Hindlimb muscle (tissue), 1 donor: ENCODE measurements at places on chromosomes 12 and 14.

GRCh38 chr14:61889914-61890351 lies 127.7 kb downstream of the SNAPC1 start:
- no peak for DNase-seq

GRCh38 chr12:92412856-92413255 lies 267.2 kb upstream of the BTG1 start:
- DNase-seq: peak; percentile 36

- DNase-seq: no peak
Measured at GRCh38 chr14:35122696-35123387, 490 bp downstream of the PRORP start.

DNA sequence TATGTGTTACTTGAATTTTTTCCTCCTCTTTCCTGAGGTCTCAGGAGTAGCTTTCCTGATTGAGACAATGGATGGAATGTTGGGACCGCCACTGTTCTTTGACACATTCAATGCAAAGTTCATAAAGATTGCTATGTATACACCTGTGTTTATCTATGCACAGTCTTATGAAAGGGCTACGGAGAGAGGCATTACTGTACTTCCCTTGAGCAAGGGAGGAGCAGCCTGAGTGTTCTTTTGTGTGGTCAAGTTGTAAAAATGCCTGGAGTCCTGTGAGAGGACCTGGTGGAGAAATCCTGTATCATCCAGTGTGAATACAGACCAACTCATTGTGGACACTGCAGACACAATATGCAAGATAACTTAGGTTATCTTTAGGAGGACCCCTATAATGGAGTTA lies 1.2 kb downstream of the SRGAP1 start:
- DNase-seq: no peak

DNA sequence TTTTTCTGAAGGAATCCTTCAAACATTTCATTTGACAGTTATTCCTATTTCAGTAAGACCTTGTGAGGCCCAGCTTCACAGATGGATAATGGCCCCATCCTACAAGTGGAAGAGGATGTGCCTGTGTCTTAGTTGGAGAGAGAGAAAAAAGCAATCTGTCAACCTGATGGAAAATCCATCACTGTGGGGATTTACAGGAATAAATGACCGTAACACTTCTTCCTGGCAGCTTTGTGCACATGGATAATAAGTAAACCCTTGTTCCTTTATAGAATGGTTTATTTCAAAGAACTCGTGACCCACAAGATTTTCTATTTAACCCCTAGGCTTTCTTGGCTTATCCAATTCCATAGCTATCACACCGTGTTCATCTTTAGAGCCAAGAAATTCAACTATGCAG lies 121.4 kb upstream of the PCED1B start:
- DNase-seq: no peak

DNA sequence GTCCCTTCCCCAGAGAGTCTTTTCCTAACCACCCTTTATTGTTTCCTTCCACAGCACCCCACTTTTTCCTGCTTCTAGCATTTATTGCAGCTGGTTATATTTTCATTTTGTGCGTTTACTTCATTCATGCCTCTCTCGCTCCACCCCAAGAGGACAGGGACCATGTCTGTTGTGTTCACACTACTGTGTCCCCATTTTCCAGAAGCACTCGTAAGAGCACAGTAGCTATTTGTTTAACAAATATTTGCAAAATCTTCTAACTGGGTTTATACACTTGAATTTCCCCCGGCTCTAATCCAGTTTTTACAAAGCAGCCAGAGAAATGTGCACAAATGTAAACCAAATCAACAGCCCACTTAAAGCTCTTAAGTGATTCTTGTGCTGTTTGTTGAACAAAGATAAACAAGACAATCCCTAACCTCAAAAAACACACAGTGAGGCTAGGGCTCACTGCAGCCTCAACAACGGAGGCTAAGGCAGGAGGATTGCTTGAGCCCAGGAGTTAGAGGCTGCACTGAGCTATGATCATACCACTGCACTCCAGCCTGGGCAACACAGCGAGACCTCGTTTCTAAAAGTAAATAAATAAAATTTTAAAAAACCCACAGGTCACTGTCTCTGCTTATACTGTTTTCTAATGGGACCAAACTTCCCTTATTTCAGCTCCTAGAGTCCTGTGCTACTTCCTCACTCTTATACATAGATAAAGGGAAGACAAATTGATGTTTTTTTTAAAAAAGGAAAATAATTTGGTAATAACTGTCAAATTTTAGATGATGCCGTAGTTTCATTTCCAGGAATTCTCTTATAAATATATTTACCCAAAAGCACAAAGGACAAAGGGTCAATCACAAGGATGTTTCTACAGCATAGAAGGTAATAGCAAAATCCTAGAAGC lies 6.6 kb upstream of the ABCD4 start:
- DNase-seq: no peak

DNA sequence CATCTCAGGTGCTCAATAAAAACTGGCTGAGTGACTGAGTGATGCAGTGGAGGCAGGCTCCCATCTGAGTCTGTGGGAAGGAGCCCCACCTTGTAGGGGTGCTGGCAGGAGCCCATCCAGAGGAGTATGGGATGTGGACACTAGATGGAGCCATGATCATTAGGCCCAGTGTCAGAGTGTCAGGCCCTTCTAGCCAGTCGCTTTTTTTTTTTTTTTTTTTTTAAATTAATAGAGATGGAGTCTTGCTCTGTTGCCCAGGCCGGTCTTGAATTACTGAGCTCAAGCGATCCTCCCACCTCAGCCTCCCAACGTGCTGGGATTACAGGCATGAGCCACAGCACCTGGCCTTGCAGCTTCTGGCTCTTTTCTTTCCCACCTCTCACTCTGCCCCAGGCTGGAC lies 11.5 kb downstream of the RITA1 start:
- DNase-seq: peak; percentile 76

GRCh38 chr12:62724947-62725451 lies 210.0 kb downstream of the PPM1H start:
- DNase-seq: no peak

GRCh38 chr12:50467439-50467838 lies 37.3 kb upstream of the DIP2B start:
- DNase-seq: no peak

DNA sequence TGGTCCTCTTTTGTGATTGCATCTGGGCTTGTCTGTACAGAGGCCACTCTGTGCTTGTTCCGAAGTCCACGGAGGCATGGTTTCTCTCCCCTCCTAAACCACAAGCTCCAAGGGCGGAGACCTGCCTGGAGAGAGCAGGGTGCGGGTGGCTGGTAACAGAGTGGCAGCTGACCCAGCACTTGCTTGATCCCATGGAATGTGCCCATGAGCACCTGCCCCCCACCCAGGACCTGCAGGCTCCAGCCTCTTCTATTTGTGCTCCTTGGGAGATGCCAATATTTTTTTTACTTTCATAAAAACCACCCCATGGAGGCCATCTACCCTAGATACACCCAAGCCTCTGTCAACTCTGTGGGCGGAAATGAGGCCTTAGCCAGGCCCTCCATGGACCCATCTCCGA lies 104.7 kb downstream of the PRMT8 start:
- DNase-seq: no peak

GRCh38 chr12:109542014-109542413 lies 31.3 kb downstream of the MMAB start:
- DNase-seq: no peak

DNA sequence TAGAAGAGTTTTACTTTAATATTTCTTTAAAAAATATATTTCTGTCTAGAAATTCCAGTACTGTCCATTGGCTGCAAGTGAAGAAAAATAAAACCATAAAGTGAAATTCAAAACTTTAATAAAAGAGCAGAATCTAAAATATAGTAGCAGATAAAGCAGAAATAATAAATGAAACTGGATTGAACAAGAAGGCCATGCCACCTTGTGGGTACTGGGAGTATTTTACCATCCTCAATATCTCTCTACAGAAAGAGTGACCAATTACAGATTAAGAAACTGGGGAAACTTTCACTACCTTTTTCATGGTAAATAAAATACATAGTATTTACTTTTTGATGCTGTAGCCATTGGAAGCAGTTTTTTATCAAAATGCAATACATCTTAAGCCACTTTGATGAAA lies 220.5 kb downstream of the BCAT1 start:
- DNase-seq: no peak

DNA sequence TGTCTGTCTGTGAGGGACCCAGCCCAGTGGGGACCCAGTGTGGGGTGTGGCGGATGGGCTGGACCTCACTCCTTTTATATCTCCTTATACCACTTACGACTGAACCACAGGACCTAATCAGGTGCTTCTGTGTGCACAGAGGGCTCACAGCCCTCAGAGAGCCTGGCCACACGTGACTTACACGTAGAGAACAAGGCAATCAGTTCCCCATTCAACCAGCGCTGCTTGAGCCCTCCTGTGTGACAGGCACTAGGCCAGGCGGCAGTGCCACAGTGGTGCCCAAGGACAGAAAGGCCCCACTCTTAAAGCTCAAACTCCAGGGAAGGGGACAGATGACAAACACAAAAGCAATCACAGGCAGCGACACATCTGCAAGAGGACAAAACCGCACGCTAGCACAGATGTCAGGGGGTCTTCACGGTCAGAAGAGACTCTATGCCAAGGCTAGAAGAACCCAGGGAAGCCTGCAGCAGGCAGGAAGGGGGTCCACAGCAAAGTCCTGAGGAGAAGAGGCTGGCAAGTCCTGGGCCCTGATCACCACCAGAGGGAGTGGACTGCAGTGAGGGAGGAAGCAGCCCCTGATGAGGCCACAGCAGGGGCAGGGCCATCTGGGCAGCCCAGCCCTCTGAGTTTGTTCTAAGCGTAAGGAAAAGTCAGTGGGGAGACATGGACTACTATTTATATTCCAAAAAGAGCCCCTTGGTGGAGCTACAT lies 39.3 kb downstream of the SETD3 start:
- no peak for DNase-seq

DNA sequence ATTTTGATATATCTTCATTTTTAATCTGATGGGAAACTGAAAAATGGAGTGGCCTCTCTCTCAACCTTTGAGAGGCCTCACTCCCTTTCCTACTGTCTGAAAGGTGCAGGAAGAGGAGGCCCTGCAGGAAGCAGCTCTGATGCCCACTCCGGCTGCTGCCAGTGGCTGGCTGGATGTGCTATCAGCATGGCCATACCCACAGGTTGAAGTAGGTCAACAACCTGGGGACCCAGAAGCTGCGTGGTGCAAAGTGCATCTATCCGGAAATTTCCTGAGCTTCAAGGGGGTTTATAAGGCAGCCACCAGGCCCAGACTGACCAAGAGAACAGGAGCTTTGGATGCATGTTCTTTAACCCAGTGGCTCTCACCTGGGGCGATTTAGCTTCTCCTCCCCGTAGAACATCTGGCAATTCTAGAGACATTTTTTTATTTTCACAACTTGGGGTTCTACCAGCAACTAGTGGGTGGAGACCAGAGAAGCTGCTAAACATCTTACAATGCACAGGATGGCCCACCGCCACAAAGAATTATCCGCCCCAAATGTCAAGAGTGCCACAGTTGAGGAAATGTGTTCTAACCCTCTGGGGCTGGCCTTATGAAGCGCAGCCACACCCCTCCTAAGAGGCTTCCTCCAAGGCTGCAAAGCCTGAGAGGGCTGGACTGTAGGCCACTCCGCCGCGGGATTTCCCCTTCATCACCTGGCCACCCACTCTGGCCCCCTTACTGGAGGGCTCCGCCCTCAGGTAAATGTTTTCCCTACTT lies 8.2 kb upstream of the BATF start:
- DNase-seq: no peak

GRCh38 chr12:117437516-117438255 lies 76.3 kb upstream of the NOS1 start:
- DNase-seq: no peak

DNA sequence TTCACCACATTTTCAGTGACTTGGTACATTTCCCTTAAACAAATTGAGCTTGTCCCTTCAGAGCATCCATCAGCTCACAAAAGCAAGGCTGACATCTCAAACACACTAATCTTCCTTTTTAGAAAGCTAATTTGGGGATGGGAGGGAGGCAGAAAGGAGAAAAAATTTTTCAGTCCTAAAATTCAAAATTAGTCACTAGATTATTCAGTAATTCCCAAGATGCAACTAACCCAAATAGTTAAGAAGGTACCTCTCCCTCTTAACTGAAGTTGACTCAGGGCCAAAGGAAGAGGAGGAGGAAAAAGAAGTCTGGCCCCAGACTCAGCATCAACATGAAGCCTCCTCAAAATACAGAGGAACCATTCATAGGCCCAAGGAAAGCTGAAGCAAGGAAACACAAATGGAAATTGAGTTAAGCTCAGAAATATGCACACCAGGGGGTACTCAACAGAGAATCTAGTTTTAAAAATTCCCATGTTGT lies 21.7 kb downstream of the CBX5 start:
- DNase-seq: no peak

DNA sequence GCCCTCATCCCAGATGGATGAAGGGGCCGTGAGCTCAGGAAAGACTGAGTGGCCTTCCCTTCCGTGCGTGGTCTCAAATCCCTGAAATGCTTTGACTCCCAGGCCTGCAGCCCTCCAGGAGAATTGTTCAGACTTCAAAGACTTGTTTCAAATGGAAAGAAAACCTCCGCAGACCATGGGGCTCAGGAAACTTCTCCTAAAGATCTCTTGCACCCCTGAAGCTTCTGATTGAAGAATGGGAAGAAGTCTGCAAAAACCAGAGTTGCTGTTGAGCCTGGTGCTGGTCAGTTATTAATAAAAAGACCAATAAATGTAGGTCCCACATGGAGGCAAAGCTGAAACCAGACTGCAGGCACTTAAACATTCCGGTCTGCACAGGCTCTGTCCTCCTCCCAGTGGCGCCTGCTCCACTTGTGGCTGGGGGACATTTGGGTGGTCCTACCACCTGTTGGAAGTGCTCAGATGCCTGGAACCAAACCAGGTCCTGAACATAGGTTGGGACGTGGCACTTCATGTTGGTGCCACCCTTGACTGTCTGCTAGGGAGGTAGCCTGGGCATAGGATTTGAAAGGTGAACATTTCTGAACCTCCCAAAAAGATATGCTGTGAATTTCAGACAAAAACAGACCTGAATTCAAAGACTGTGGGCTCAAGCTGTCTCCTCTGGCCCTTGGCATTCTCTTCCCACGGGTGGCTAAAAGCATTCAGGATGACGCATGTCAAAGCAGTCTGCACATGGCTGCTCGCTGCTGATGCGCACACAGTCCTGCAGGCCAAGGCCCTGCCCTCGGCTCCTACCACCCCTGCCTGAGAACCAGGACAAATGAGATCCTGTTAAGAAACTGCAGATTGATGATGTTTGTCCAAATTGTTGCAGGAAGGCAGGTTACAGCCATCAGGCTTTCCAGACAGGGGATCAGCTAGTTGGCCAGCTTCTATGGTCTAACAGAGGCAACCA lies 36.2 kb upstream of the MEG3 start:
- DNase-seq: no peak

GRCh38 chr14:105629886-105630215 lies 103.5 kb downstream of the TMEM121 start:
- no peak for DNase-seq

DNA sequence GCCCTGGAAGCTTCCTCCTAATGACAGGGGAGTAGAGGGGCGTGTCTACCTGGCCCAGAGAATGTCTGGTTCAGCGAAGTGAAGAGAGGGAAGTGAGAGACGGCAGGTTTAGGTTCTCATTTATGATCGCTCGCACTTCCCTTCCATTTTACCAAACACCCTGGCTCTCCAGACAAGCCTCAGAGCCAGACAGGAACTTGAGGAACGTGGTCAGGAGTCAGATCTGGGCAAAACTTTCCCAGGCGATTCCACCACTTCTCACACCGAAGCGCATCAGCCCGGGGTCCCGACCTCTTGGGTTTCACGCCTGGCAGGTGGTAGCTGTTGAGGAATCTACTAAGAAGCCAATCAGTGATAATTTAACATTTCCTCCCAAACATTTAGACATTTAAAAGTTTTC lies 21.3 kb downstream of the ACTN1 start:
- no peak for DNase-seq

- no peak for DNase-seq
Measured at GRCh38 chr14:67413806-67414769, 2.1 kb upstream of the PLEK2 start.

GRCh38 chr12:109696485-109697269 lies 16.9 kb upstream of the FAM222A start:
- no peak for DNase-seq
